ENCODE measurements at places on chromosomes 5 and 9. TPM values are rescaled to one million over a fixed set of nuclear protein-coding genes. Genes with fewer than 3 reads are reported as not detected.

Gene MUSK
- 0.24 TPM for total RNA-seq

- H3K27ac ChIP-seq = no peak overlapping the region
- no peak overlapping the region for H3K4me3 ChIP-seq
- peaks cover 29% of the 10 kb centered on the region for H3K4me1 ChIP-seq
- H3K27me3 ChIP-seq = no peaks in the 10 kb centered on the region
- H3K36me3 ChIP-seq = no peaks in the 10 kb centered on the region
These were observed 24.2 kb downstream of the CORO2A start for GRCh38 chr9:98168153-98168780.

DNA sequence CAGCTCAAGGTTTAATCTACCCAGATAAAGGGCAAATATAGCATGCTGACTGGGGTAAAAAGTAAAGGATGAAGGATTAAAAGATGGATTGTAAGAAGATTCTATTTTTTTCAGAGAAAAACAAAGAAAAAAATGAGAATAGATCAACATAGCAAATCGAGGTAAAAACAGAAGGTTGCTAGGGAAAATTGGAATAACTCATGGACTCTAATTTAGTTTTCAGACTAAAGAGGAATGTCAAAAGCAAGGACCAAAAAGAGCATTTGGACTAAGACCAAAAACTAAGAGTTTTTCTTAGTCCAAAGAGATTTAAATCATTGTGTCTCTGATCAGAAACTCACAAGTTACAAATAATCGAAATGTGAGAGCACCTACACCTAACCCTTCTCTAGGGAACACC is 250.7 kb upstream of the PTPRD start:
- H3K27me3 ChIP-seq = no peaks in the 10 kb centered on the region
- H3K36me3 ChIP-seq = no peaks in the 10 kb centered on the region
- DNase-seq = no peak

Gene PSAT1
- 357 TPM for total RNA-seq

DNA sequence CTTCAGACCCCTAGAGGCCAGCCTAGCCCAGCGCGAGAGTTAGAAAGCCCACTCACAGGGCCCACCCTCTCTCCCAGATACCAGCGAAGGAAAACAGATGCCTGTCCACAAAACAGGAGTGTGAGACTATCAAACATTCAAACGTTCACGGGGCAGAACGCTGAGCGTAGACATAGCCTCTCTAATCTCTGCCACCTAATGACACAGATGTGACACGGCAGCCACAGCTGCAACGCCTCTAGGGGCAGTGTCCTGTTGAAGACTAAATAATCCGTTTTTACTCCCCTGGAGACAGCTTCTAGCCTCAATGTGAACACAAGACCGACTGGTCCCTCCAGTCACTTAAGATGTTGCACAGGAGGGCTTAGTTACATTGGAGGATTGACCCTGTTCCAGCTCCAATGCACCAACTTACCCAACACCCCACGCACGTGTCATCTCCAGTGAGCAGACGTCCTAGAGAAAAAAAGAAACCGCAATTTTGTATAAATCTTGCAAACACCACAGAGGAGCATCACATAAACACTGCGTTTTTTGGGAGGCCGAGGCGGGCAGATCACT is 14.3 kb downstream of the DIPK1B start:
- H3K4me1 ChIP-seq = peaks cover 9% of the 10 kb centered on the region
- no peak overlapping the region for H3K27ac ChIP-seq
- H3K4me3 ChIP-seq = peak overlapping the region; percentile 89
- H3K36me3 ChIP-seq = no peaks in the 10 kb centered on the region

DNA sequence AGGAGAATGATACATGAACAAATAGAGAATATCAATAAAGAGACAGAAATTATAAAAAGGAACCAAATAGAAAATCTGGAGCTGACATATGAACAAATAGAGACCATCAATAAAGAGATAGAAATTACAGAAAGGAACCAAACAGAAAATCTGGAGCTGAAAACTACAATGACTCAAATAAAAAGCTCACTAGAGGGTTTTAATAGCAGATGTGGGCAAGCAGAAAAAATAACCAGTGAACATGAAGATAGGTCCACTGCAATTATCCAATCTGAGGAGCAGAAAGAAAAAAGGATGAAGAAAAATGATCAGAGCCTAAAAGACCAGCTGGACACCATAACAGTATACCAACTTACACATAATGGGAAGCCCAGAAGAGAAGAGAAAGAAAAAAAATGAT is 353.7 kb downstream of the ARL15 start:
- H3K27ac ChIP-seq = no peak overlapping the region
- H3K4me3 ChIP-seq = no peak overlapping the region
- no peaks in the 10 kb centered on the region for H3K4me1 ChIP-seq
- peaks cover 9% of the 10 kb centered on the region for H3K36me3 ChIP-seq
- DNase-seq = no peak

DNA sequence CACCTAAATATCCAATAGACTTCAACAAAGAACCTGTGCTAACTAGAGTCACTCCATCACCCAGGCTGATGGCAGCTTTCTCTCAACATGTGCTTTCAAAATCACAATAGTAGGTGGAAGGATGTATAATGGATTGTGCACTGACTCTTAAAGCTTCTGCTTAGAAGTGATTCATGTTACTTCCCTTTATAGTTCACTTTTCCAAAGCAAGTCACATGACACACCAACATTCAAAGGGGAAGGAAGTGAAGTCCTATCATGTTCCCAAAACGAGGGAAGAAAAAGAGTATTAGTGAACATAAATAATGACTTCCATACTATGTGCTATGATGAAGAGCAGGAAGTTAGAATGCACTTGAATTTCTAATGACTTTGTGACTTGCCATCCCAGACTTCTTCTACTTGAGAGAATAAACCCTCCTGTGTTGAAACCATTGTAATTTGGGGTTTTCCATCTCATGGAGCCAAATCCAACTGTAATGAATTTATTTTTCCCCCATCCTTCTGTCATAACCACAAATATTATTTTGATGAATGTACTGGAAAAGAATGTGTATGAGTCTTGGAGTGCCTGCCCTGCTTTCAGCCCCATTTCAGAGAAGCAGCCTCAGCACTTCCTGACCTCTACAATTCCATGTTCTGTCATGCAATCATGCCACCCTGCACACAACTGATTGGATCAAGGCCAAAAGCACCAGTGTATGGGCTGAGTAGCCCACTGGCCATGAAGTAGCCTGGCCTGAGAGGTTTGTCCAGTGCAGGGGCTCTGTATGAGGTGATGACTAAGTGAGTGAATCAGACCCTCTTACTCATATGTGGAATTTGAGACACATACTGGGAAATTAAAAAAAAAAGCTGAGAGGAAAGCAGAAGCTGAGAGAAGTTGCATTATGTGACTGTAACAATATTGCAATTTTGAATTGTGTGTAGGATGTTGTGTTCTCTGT is 525.9 kb upstream of the CLINT1 start:
- no peak overlapping the region for H3K27ac ChIP-seq
- no peaks in the 10 kb centered on the region for H3K36me3 ChIP-seq
- no peaks in the 10 kb centered on the region for H3K27me3 ChIP-seq
- peaks cover 10% of the 10 kb centered on the region for H3K4me1 ChIP-seq
- no peak for DNase-seq

- peak; percentile 92 for DNase-seq
- H3K4me3 ChIP-seq = peak within 1 kb of the TSS; percentile 78
- no peaks in the 10 kb centered on the region for H3K36me3 ChIP-seq
These were observed at the start of gene PDLIM4 for GRCh38 chr5:132257131-132258101. Gene PDLIM4 (plus strand): TSS chr5:132257696. CDS start chr5:132257735, 39 bp downstream.

Gene HAVCR2
- total RNA-seq = 0.19 TPM

Gene NTNG2
- total RNA-seq = 1.2 TPM

DNA sequence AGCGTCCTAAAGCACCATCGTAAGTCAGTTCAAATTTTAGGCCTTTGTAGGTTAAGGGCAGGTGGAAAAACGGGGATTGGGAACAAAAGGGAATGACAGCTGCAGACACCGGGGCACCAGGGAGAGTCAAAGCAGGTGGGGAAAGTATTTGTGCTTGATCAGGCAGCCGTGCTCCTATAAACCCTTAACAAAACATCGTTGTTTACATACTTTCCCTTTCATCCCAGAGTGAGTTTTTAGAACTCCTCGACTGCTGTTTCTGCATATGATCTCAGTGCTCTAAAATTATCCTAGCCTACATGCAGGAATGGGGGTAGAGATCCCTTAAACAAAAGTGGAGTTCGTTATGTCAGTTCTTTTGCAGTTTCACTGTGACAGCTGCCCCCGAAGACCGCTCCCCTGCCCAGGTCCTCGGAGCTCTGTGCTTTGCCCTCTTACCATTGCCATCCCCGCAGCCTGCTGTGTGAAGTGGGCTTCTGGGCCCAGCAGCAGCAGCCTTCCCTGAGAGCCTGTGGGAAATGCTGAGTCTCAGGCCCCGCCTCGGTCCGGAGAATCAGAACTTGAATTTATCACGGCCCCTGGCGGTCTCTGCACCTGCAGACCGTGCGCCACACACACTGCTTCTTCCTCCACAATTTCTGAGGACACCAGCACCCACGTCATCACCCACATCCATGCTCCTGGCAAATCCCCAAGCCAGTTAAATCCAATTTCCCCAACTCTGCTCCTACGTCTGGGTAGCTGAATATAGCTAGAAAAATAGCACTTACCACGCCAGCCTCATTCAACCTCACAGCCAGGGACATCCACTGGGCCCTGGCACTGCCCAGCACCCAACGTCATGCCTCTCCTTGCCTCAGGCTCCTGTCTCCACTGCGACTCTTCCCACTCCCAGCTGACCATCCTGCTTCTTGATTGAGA is 86.8 kb downstream of the NSUN2 start:
- H3K36me3 ChIP-seq = no peaks in the 10 kb centered on the region
- peaks cover 10% of the 10 kb centered on the region for H3K4me1 ChIP-seq
- peak; percentile 42 for DNase-seq
- H3K4me3 ChIP-seq = no peak overlapping the region
- H3K27me3 ChIP-seq = no peaks in the 10 kb centered on the region

GRCh38 chr5:635306-636055 is 23.3 kb downstream of the CEP72 start:
- H3K4me1 ChIP-seq = no peaks in the 10 kb centered on the region
- no peak overlapping the region for H3K4me3 ChIP-seq
- no peaks in the 10 kb centered on the region for H3K27me3 ChIP-seq
- no peak overlapping the region for H3K27ac ChIP-seq
- peaks cover 2% of the 10 kb centered on the region for H3K36me3 ChIP-seq
- DNase-seq = no peak

- H3K27me3 ChIP-seq = no peaks in the 10 kb centered on the region
- H3K4me3 ChIP-seq = no peak overlapping the region
- H3K27ac ChIP-seq = no peak overlapping the region
These were observed 147.6 kb upstream of the NR3C1 start for GRCh38 chr5:143550986-143551630.

Gene PRRX2
- 1.5 TPM for total RNA-seq

- H3K4me1 ChIP-seq = no peaks in the 10 kb centered on the region
- no peak overlapping the region for H3K27ac ChIP-seq
- H3K4me3 ChIP-seq = no peak overlapping the region
- H3K36me3 ChIP-seq = no peaks in the 10 kb centered on the region
These were observed 5.7 kb upstream of the DOCK2 start for GRCh38 chr5:169631360-169631759.

- H3K27me3 ChIP-seq = peaks cover 9% of the 10 kb centered on the region
- DNase-seq = no peak
- H3K4me1 ChIP-seq = peaks cover 10% of the 10 kb centered on the region
- H3K4me3 ChIP-seq = no peak overlapping the region
- no peaks in the 10 kb centered on the region for H3K36me3 ChIP-seq
These were observed 2.1 kb downstream of the LCN15 start for GRCh38 chr9:136762221-136762691.

DNA sequence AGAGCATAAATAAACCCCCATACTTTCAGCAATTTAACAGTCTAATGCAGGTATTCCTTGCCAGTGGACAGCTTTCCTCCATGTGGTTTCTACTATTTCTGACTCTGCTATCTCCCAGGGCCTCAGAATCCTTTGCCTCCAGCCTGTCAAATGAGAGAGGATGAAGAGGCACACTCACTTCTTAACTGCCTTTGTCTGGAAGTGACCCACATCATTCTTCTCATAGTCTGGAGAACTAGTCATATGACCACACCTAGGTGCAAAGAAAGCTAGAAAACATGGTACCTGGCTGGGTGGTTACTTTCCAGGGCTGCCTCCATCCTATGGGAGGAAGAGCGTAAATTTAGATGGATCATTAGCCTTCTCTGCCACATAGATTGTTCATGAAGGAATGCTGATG is 22.5 kb downstream of the PALM2AKAP2 start:
- no peak for DNase-seq
- H3K27me3 ChIP-seq = no peaks in the 10 kb centered on the region
- no peak overlapping the region for H3K27ac ChIP-seq
- H3K4me1 ChIP-seq = no peaks in the 10 kb centered on the region
- no peak overlapping the region for H3K4me3 ChIP-seq

DNA sequence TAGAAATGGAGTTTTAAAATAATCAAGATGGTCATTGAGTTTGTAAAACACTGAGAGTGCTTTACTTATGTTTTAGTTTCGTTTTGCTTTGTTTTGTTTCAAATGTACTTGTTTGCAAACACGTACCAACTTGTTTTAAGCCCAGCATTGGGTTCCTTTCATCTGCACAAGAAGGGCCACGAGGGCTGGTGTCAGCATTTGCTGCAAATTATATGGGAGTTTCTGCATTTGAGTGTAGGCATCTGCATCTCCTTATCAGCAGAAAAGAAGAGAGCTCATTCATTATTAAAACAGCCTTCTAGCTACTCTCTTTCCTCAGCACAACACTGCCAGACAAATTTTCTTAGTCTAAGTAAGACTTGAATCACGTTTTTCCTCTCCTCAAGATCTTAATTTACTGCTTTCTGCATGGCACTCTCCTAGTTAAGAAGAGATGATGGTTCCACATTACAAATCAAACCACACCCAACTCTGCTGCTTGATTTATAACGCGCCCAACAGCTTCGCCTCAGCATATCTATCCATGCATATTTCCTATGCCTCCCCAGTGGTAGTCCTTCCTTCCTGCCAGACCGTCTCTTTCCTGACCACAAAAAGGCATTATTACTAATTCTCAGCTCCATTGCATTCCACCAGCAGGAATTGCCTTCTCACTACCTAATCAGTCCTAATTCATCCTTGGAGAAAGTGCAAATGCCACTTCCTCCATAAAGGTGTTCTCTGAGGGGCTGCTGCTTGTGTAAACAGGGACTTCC is 95.2 kb upstream of the CAST start:
- H3K4me1 ChIP-seq = no peaks in the 10 kb centered on the region
- no peak for DNase-seq
- H3K4me3 ChIP-seq = no peak overlapping the region
- no peak overlapping the region for H3K27ac ChIP-seq

GRCh38 chr5:133900534-133901270 is 67.7 kb downstream of the C5orf15 start:
- no peak overlapping the region for H3K27ac ChIP-seq
- no peak for DNase-seq
- no peaks in the 10 kb centered on the region for H3K4me1 ChIP-seq
- no peaks in the 10 kb centered on the region for H3K27me3 ChIP-seq
- H3K36me3 ChIP-seq = no peaks in the 10 kb centered on the region

Data from neural progenitor cell (in vitro differentiated cells).